ENCODE measurements at places on chromosomes 11 and 22. TPM values are rescaled to one million over a fixed set of nuclear protein-coding genes. Genes with fewer than 3 reads are reported as not detected.
A peak's percentile ranks its signal among the peaks of the same experiment; 100 is the strongest.

DNA sequence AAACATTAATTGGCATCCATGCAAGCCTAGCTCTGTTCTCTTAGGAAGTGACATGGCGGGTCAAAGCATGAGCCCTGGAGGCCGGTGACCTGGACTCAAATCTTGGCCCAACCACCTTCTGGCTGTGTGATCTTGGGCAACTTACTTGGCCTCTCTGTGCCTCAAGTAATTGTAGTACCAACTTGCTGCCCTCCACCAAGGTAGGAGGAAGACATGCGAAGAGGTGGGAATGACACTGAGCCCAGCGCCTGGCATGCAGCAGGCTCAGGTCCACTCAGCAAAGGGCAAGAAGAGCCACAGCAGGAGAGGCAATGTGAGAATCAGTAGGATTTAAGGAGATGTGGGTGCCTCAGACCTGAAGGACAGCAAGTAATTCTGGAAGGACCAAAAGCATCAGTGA lies 59.6 kb upstream of the SLC22A12 start:
- no peak for DNase-seq

DNA sequence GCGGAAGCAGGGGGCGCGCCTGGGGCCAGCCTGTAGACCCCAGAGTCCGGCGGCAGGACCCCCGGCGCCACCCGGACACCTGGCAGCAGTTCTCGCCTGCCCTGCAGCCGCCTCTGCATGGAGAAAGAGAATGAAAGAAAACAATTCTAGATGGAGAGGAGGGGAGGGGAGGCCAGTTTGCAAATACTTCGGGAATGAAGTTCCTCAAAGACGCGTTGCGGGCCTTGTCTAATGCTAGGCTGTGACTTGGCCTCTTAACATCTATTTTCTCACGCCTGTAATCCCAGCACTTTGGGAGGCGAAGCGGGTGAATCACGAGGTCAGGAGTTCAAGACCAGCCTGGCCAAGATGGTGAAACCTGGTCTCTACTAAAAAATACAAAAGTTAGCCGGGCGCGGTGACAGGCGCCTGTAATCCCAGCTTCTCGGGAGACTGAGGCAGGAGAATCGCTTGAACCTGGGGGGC lies 2.1 kb upstream of the BARX2 start:
- no peak for DNase-seq

DNA sequence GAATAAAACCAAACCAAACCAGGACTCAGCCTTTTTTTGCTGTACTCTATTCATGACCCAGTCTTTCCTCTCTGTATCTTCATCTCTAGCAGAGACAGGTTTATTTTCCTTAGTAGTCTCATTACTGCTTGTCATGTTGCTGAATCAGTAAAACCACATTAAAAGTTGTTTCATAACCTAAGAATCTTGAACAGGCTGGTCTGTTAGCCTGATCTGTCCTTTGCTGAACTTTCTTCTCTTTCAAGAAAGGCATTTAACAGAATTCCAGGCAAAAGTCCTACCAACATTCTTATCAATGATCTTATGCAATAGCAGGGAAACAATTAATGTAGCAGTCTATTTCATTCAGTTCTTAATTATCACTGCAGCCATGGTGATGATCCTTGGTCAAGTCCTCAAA lies 197.7 kb downstream of the CASP12 start:
- peak; percentile 61 for DNase-seq

- no peak for DNase-seq
These were observed 32.2 kb upstream of the TFIP11 start for GRCh38 chr22:26544489-26544888.

DNA sequence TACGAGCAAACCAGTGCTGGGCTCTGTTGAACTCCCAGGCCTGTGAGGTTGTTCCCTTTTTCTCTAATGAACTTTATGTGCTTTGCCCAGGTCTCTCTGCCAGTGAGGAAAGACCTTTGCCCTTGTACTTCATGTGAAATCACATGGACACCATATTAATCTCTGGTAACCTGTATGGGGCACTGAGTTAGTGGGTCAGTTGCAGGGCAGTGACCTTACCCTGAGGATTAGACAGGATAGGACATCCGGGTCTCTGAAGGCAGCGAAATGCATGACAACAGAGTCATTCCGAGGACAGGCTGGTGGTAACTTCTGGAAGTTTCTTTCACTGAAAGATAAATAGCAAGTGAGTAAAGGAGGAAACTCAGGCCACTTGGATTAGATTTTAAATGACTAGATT lies 93.7 kb downstream of the ZBTB16 start:
- DNase-seq: no peak

- no peak for DNase-seq
These were observed 40.5 kb downstream of the LARGE1 start for GRCh38 chr22:33879796-33880195.

C11orf91 gene
- not detected for total RNA-seq

GLYAT gene
- not detected for total RNA-seq

APOA4 gene
- total RNA-seq: not detected

BTBD18 gene
- not detected for total RNA-seq

SESN3 gene
- total RNA-seq: 4.7 TPM

Measured in kidney epithelial cell (primary cell).